ENCODE measurements at places on chromosomes 2 and 18.

DNA sequence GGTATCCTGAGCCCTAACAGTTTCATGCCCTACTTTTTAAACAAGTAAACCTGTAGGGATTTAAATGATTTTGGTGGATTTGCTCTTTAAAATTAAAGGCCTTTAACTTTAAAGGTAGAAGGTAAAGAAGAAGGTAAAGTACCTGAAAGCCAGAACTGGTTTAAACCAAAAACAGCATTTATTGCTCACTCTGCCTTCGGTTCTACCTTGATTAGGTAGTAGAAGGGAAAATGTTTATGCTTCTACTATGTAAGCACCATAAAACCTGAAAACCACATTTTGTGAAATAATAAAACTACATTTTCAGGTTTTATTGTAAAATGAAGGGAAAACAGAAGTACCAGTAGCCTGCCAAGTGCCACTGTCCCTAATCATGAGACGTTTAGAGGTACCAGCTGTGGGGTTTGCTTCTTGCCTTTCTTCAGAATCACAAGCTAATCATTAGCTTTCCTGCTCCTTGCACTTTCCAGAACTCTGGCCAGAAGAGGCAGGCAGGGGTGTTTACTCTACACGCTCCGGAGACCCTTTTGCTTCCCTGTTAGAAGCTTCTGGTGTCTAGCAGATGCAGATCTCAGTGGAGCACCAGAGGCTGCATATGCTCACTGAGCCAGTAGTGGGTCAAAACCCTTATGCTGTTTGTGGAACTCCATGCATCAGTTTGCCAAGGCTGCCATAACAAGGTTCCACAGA lies 33.3 kb downstream of the RPIA start:
- no peak for DNase-seq

GRCh38 chr2:127743477-127744026 lies 42.3 kb downstream of the SFT2D3 start:
- DNase-seq: no peak

- DNase-seq: no peak
Observed at GRCh38 chr2:31333046-31333445, 81.5 kb downstream of the XDH start.

DNA sequence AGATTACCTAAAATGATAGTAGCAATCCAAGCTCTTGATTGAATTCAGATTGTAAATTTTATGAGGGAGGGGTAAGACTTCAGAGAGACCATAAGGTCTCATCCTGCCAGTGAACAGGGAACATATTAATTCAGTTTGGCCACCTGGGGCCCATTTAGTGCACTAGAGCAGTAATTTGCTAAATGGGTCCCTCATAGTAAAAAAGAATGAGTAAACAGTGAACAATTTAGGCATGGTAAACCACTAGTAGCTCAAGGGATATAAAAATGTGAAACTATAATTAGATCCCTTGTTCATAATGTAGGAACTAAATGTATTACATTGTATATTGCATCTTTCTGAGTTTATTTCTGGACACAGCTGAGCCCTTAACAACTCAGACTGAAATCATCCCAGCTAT lies 4.9 kb upstream of the PHLPP1 start:
- no peak for DNase-seq

DNA sequence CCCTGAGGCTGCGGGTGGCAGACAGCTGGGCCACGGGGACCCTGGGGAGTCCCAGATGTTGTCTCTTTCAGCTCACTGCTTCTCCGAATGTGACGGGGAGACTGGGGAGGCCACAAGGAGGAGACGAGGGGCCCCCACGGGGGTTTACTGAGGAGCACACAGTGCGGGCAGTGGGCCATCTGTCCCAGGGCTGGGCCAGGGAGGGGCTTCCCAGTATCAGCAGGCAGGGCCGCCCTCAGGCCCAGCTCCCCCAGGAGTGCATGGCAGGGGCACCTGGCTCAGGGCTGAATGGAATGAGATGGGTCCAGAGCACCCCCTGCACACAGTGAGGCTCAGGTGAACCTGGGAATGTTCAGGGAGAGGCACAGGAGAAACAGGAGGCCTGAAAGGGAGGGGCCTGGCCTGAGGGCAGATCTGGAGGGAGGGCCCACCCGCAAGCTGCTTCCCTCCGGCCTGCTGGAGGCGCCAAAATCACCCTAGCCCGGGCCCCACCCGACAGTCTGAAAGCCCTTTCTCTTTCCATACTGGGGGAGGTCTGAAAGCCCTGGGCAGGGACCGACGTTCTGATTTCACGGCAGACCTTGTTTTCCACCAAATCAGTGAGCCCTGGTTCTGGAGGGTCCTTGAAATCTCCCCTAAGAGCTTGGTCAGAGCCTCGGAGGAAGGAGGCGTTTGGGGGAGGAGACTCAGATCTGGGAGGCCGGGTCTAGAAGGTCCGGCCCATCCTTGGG lies 35.5 kb upstream of the PTMA start:
- DNase-seq: no peak

- DNase-seq: no peak
Observed at GRCh38 chr2:157333304-157334047, 7.9 kb upstream of the ERMN start.
